Hepatocyte (in vitro differentiated cells): ENCODE measurements at places on chromosomes 5 and 9.

GRCh38 chr9:136141682-136142413 is 23.2 kb upstream of the TMEM250 start:
- no peaks in the 10 kb centered on the region for H3K4me1 ChIP-seq
- no peak overlapping the region for H3K4me3 ChIP-seq
- no peak overlapping the region for H3K27ac ChIP-seq
- H3K27me3 ChIP-seq = peaks cover 7% of the 10 kb centered on the region

DNA sequence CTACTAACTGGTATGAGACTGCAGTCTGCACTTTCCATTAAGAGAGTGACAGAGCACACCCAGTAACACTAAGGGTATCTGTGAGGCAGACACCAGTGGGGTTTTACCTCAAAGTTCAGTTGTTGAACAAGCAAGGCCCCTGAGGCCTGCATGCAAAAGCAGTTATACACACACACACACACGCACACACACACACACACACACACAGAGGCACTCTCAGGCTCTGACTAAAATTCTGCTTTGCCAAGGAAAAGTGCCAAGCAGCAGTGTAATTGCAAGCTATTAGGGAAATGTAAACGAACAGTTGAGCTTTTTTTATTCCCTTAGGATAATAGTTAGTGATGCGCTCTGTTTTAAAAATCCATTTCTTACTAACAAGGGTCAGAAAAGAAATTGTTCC is 377.1 kb downstream of the SPOCK1 start:
- H3K27ac ChIP-seq = no peak overlapping the region
- no peaks in the 10 kb centered on the region for H3K36me3 ChIP-seq
- H3K4me3 ChIP-seq = no peak overlapping the region
- DNase-seq = peak; percentile 20
- no peaks in the 10 kb centered on the region for H3K4me1 ChIP-seq
- no peaks in the 10 kb centered on the region for H3K27me3 ChIP-seq

- no peak overlapping the region for H3K27ac ChIP-seq
- H3K4me1 ChIP-seq = no peaks in the 10 kb centered on the region
- DNase-seq = no peak
- no peaks in the 10 kb centered on the region for H3K27me3 ChIP-seq
- H3K4me3 ChIP-seq = no peak overlapping the region
Measured at GRCh38 chr5:58786035-58786434, 203.2 kb downstream of the RAB3C start.

- H3K27ac ChIP-seq = no peak overlapping the region
- H3K4me1 ChIP-seq = peaks cover 9% of the 10 kb centered on the region
- no peaks in the 10 kb centered on the region for H3K36me3 ChIP-seq
- DNase-seq = no peak
Measured at GRCh38 chr5:125722550-125722949, 700.7 kb upstream of the GRAMD2B start.

GRCh38 chr5:179228341-179229121 is 116.7 kb downstream of the ADAMTS2 start:
- H3K4me1 ChIP-seq = peaks cover 8% of the 10 kb centered on the region
- no peak for DNase-seq
- H3K27me3 ChIP-seq = no peaks in the 10 kb centered on the region

GRCh38 chr5:111111956-111112355 is 19.8 kb downstream of the WDR36 start:
- no peaks in the 10 kb centered on the region for H3K4me1 ChIP-seq
- H3K27ac ChIP-seq = no peak overlapping the region
- peaks cover 3% of the 10 kb centered on the region for H3K36me3 ChIP-seq
- DNase-seq = no peak

DNA sequence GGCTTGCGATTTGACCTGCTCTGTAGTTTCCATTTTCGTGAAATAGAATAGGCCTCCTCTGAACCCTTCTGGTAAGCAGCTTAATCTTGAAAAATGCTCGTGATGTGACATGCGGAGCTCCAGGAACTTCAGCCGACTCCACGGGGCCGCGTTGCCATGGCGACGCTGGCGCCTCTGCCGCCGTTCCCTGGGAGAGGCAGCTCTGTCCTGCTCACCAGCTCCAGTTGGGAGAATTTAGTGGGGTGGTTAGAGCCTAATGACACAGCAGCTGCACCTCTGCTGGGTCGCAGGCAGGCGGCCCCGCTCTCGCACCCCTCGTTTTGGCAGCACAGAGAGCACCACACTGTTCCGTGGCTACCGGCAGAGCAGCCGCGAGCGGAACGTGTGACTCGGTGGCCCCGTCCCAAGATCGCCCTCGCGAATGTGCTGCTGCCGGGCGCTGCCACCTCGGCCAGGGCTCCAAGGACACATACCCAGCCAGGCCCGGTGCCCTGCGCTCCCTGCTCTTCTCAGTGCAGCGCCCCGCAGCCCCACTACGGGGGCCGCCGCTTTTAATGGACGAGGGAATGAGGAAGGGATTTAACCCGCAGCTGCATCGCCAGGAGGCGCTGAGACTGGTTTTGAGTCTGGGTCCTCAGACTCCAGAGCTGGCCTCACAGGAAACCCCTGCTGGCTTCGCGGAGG is 131.2 kb upstream of the LMX1B start:
- no peak overlapping the region for H3K4me3 ChIP-seq
- no peaks in the 10 kb centered on the region for H3K36me3 ChIP-seq
- peak; percentile 66 for DNase-seq
- no peaks in the 10 kb centered on the region for H3K4me1 ChIP-seq
- no peak overlapping the region for H3K27ac ChIP-seq

DNA sequence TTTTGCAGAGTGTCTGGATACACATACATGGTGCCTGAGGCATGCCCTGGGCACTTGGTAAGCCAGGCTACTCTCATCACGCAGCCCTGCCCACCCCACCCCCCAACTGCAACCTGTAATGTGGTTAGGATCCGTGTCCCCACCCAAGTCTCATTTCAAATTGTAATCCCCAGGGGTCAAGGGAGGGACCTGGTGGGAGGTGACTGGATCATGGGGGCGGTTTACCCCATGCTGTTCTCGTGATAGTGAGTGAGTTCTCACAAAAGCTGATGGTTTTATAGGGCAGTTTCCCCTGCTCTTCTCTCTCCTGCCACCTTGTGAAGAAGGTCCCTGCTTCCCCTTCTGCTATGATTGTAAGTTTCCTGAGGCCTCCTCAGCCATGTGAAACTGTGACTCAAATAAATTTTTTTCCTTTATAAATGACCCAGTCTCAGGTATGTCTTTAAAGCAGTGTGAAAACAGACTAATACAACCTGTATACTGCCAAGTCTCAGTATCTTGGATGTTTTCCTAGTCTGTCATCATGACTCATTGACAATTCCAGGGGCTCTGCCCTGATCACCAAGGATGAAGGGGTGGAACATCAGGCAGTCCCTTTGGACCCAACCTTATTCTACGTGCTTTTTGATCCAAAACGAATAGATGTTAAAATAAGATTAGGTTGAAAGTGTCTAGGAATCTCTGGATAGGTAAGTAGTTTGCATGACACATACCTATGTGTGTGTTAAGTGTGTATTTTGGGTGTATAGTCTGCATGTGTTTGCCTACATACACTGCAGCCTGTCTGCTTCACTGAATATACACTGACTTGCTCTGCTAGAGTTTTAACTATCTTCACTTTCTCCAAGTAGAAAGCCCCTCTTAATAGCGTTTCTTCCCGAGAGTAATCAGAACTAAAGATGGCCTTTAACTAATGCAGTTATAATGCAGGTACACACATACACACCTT is 293.8 kb downstream of the SLIT3 start:
- peak overlapping the region; percentile 68 for H3K27ac ChIP-seq
- no peaks in the 10 kb centered on the region for H3K36me3 ChIP-seq
- peaks cover 31% of the 10 kb centered on the region for H3K4me1 ChIP-seq
- no peak overlapping the region for H3K4me3 ChIP-seq
- no peak for DNase-seq

DNA sequence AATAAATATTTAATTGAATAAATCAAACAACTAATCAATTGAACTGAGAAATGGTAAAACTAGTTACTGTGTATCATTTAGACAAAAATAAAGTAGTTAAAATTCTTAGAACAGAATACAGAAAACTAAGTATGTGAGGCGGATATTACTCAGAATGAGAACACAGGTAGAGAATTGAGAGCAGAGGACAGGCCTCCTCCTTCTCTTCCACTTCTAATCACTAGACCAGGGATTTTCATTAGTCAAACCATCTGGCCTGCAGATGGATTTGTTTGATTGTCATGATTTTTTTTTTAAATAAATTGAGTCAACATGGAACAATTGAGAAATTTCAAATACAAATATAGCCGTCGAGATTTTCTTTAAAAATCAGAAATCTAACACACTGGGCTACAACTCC is 198.6 kb upstream of the HMHB1 start:
- H3K4me3 ChIP-seq = no peak overlapping the region
- DNase-seq = no peak
- H3K36me3 ChIP-seq = no peaks in the 10 kb centered on the region
- H3K27ac ChIP-seq = no peak overlapping the region

- no peaks in the 10 kb centered on the region for H3K4me1 ChIP-seq
- peak; percentile 29 for DNase-seq
- no peaks in the 10 kb centered on the region for H3K36me3 ChIP-seq
Measured at GRCh38 chr5:79702606-79703380, 13.2 kb downstream of the CMYA5 start.

DNA sequence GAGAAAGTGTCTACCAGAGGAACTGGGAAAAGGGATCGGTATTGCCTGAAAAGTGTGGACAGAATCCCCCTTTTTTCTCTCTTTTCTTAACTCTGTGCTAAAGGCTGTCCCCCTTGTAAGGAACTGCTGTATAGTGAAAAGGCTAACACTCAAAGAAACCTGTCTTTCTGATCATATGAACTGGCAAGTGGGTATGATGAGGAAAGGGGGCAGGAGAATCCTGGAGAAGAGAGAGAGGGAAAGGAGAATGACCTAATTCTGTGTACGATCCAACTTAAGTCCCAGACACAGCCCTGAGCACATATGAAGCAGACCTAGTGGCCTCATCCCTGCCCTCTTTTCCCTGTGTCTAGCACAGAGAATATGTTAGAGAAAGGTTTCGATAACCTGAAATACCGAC is 967 bp downstream of the ANKRD31 start:
- no peaks in the 10 kb centered on the region for H3K36me3 ChIP-seq
- no peak overlapping the region for H3K4me3 ChIP-seq
- H3K4me1 ChIP-seq = no peaks in the 10 kb centered on the region
- no peak overlapping the region for H3K27ac ChIP-seq

DNA sequence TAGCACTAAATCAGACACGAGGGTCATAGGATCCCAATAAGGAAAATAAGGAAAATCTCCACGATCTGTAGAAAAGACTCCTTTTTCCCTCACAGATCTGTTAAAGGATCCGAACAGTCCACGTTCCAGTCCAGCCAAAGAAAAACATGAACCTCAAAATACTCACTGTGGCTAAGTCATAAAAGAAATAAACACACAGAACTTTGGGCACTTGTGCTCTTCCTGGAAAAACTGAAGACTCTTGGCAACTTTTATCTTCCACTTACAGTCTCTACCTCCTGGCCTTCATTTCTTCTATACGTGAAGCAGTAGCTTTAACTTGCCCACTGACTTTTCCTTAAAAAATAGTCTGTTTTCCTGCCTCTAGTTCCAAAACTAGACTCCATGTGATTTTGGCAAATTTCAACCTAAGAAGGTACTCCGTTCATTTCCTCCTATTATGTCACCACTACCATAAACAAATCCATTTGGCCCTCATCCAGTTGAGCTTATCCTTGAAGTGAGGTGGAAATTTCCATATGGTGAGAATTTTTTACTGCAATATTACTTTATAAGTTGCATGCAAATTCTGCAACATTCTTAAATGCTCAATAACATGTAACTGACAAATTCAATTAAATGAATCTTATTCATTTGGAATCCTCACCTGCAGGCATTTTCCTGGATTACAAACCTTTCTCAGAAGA is 5.3 kb upstream of the LHFPL2 start:
- no peak overlapping the region for H3K27ac ChIP-seq
- H3K4me1 ChIP-seq = peaks cover 11% of the 10 kb centered on the region
- H3K27me3 ChIP-seq = no peaks in the 10 kb centered on the region
- DNase-seq = no peak
- H3K36me3 ChIP-seq = no peaks in the 10 kb centered on the region

- H3K4me1 ChIP-seq = no peaks in the 10 kb centered on the region
- no peaks in the 10 kb centered on the region for H3K27me3 ChIP-seq
- no peak overlapping the region for H3K4me3 ChIP-seq
- H3K36me3 ChIP-seq = no peaks in the 10 kb centered on the region
- DNase-seq = no peak
Measured at GRCh38 chr5:172820046-172820767, 13.8 kb upstream of the ERGIC1 start.

- H3K36me3 ChIP-seq = no peaks in the 10 kb centered on the region
- no peaks in the 10 kb centered on the region for H3K4me1 ChIP-seq
- no peak overlapping the region for H3K4me3 ChIP-seq
- H3K27me3 ChIP-seq = no peaks in the 10 kb centered on the region
- no peak overlapping the region for H3K27ac ChIP-seq
- no peak for DNase-seq
Measured at GRCh38 chr9:131214876-131215275, 61.4 kb downstream of the FAM78A start.

GRCh38 chr5:25027061-25027460 is 382.3 kb upstream of the CDH10 start:
- H3K36me3 ChIP-seq = no peaks in the 10 kb centered on the region
- no peak overlapping the region for H3K27ac ChIP-seq
- H3K27me3 ChIP-seq = no peaks in the 10 kb centered on the region
- DNase-seq = no peak
- H3K4me3 ChIP-seq = no peak overlapping the region

DNA sequence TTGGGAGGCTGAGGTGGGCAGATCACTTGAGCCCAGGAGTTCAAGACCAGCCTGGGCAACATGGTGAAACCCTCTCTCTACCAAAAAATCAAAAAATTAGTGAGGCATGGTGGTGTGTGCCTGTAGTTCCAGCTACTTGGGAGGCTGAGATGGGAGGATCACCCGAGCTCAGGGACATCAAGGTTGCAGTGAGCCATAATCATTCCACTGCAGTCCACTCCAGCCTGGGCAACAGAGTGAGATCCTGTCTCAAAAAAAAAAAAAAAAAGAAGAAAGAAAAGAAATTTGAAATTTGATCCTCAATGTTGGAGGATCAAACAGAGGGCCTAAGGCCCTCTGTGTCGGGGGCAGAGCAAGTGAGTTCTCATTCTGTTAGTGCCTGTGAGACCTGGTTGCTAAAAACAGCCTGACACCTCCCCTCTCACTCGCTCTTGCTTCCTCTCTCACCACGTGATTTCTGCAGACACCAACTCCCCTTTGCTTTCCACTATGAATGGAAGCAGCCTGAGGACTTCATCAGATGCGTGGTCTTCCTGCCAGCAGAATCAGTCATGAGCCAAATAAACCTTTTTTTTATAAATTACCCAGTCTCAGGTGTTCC is 8.4 kb upstream of the GOLPH3 start:
- no peak overlapping the region for H3K27ac ChIP-seq
- H3K27me3 ChIP-seq = no peaks in the 10 kb centered on the region
- no peak for DNase-seq
- no peaks in the 10 kb centered on the region for H3K36me3 ChIP-seq

DNA sequence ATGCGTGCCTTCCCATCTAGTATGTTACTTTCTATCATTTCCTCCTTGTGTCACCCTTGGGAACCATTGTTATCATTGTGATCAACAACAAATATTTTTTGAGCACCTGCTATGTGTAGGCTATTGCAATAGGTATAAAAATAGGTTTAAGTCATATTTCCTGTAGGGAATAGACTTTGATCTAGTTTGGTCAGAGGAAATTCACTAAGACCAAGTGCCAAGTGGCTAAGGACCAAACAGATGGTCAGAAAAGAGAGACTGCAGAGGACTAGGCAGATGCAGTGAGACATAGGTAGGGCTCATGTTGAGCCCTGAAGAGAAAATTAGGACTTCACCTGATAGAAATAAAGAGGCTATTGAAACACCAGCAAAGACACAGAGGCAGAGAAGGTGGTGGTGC is 430.0 kb upstream of the ADAMTSL1 start:
- H3K27ac ChIP-seq = no peak overlapping the region
- DNase-seq = no peak
- no peaks in the 10 kb centered on the region for H3K4me1 ChIP-seq
- no peaks in the 10 kb centered on the region for H3K27me3 ChIP-seq
